ENCODE measurements at places on chromosomes 5 and 9.

DNA sequence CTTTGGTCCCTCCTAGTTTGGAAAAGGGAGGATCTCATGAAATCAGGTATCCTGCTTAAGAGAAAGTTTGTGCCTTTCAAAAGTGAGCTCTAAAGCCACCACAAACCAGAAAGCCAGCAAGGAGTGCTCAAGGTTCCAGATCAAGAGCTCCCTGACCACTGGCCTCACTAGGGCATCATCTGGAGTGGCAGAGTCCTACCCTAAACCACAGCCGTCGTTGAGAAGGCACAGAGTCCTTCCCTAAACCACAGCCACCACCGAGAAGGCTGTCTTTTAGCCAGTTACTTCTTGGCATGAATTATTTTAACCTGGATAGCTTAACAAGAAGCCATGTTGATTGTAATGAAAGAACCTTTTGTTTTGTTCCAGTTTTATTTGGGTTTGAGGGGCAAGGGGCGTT is 102.9 kb downstream of the FRMD3 start:
- no peak for DNase-seq

DNA sequence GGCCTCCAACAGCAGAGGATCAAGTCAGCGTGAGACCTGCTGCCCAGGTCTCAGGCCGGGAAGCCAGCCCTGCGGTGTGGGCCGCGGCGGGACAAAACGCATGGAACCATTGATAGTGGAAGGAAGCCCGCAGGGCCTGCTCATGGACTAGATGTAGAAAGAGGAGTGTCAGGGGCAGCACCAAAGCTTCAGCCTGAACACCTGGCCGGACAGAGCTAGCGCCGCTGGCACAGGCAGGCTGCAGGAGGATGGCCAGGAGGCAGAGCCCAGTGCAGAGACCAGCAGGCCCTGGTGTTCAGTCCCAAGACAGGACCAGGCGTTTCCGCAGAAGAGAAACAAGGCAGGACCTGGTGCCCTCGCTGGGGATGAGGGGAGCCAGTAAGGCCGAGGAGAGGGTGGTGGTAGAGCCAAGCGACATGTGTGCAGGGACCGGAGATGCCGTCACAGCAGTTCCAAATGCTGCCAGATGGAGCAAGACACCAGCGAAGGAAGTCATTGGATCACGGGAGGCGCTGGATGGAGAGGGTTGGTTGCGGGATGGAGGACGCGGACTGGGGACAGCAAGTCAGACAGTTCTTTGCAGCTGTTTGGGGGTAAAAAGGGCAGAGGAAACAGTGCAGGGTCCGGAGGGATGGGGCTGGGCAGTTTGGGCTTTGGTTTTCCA is 42.1 kb upstream of the OLFM1 start:
- no peak for DNase-seq

DNA sequence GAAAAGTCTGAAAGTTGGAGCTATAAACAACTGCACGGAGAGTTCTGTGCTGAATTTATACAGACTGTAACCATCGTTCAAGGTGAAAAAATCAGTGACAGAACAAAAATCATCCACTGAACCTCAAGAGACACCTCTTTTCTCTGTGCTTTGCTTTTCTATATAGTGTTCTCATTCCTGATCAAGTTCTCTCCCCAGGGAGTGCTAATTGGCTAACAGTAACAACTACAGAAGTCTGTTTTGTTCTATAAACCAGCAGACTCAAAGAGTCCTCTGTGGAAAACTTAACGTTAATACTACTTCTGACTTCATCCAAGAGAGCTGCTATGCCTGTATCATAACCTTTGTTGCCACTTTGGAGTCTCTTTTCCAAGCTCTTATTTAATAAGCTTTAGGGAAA is 1388.3 kb upstream of the C9orf72 start:
- no peak for DNase-seq

DNA sequence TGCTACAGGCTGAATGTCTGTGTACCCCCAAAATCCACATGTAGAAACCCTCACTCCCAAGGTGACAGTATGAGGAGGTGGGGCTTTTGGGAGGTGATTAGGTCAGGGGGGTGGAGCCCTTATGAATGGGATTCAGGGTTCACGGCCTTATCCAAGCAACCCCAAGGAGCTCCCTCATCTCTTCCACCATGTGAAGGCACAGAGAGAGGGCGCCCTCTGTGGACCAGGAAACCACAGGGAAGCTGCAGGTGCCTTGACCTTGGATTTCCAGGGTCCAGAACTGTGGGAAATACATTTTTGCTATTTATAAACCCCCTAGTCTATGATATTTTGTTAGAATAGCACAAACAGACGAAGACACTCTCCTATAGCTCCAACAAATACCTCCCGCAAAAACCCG is 53.6 kb upstream of the IRX2 start:
- no peak for DNase-seq

DNA sequence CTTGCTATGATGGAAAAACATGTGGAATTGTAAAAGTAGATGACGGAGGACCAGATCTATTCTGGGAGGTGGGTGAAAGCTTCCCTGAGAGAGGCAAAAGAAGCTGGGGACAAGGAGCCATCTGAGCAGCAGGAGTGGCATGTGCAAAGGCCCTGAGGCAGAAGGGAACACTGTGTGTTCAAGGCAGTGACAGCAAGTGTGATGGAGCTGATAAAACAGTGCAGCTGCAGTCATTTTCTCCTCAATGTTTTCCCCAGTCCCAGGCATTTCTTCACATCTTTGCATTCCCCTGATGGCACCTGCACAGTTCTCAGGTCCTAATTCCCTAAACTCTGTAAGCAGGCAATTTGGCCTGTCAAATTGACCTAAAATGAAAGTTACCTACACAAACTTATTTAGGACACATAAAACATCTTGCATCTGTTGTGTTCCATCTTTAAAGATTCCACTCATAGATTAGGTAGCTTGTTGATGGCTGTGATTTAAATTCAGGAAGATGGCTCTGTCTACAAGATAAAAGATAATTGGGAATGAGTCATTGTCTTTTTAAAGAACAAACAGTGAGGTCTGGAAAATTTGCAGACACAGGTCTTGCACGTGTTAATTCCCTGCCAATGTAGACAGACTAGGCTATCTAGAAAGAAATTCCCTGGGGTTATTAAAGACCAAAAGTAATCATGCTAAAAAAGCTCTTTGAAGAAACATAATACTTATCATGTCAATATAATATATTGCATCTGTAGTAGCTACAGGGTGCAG is 289.6 kb upstream of the SGCD start:
- DNase-seq = no peak

DNA sequence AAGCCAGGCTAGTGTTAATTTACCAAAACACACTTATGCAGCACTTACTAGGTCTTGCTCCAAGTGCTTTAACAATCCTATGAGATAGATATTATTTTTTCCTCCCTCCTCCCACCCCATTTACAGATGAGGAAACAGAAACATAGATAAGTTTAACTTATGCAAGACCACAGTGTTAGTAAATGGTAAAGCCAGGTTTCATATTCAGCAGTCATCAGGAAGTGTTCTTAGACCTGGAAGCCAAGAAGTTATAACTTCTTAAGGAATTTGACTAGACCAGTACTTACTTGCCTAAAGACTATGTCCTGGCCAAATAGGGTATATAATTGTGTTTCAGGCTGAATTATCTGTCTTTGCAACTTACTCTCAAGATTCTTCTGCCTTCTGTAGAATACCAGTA is 15.9 kb downstream of the ABHD17B start:
- DNase-seq = no peak

DNA sequence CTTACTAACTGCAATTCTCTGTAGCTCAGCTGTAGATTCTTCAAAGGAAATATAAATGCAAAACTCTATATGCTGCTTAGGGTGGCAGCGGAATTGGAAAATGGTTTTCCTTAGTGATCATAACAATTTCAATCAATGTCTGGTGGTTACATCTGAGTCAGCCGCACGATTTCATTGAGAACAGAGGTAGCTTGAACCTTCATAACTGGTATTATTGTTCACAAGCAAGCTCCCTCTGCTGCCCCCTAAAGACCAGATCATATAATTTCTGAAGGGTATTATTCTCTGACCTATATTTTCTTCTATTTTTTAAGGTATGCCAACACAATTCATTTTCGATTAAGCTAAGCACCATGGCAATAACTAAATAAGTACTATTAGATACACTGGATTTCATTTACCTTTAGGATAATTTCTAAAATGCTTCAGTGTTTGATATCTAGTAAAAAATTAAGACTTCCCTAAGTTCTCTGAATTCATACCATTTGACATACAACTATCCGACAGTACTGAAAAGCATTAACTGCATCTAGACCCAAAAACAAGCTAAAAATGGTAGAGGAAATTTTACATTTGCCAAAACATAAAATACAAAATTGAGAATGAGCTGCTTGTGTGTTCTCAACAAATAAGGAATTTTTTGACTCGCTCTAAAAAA is 181.1 kb upstream of the SPEF2 start:
- no peak for DNase-seq

DNA sequence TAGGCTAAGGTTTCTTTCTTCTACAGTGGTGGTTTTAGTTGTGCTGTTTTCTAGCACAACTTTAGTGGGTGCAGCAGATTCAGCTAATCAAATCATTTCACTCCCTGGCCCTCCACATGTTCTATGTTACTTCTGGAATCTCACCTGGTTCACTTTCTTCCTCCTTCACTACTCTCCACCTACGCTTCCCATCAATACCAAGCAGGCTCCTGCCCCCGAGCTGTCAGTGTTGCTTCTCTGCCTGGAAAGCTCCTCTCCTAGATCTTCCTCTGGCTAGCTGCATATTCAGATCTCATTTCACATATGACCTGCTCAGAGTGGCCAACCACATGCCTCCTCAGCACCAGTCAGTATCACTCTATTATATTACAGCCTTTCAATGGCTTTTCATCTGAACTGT is 19.6 kb upstream of the GABRB2 start:
- DNase-seq = no peak

GRCh38 chr5:91255396-91256141 is 127.5 kb downstream of the ARRDC3 start:
- DNase-seq = no peak

DNA sequence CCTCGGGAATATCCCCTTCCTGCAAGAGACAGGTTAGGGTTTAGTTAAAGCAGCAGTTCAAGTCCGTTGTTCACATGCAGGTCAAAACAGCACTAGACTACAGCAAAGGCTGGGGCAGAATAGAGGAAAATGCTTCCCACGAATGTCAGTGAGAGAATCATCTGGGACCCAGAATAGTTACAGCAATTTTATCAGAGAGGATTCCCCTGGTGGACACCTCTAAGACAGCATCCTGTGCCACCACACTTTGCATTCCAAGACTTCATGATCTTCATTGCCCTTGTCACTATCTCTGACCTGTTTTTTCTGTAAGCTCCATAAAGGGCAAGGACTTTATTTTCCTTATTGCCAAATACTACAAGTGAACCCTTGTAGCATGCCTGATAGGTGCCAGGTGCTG is 12.9 kb downstream of the GRXCR2 start:
- DNase-seq = no peak

DNA sequence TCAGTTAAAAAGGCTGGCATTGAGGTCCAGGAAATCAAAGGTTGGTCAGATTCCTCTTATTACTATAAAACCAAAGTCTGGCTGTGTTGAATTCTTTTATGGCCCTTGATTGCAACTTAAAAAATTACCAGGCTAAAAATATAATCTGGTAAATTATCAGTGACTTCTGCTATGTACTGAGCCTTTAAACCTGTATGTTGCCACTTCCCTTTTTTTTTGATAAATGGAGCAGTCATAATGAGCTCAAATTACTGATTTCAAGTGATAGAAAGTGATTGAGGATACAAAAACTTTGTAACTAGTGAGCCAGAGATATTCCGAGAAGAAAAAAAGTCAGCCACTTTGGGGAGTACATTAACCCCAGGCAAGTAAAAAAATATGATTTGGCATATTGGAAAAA is 100.1 kb downstream of the GIN1 start:
- no peak for DNase-seq

- no peak for DNase-seq
Measured at GRCh38 chr5:119860463-119860862, 231.1 kb downstream of the FAM170A start.

- DNase-seq = no peak
Measured at GRCh38 chr5:66974256-66974655, 222.3 kb downstream of the CD180 start.

- DNase-seq = no peak
Measured at GRCh38 chr9:90515510-90515909, 127.1 kb downstream of the DIRAS2 start.

DNA sequence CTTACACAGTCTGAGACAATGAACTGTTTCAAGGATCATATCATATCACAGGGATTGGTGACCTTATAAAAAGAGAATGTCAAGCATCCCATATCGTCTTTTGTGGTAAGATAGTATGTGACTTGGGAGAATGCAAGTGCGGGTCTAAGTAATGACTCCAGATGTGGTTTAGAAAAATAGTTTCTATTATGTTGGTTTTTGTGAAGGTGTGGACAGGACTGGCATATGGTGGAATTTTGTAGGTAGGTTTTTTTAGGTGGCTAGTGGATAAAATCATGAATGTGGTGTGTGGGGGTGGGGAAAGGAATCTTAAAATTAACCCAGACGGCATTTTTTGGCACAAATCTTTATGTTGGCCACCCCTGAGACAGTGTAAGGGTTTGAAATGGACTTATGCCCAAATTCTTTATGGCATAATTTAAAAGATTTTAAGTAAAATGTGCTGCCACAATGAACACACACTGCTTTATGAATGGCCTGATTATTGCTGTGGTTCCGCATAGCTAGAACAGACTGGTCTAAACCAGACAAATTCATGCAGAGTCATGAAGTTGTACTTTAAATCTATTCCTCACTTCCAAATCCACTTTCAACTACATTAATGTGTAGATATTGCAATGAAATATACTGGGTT is 204.8 kb upstream of the HAPLN1 start:
- no peak for DNase-seq

GRCh38 chr5:140038373-140038957 is 4.6 kb downstream of the NRG2 start:
- DNase-seq = no peak

DNA sequence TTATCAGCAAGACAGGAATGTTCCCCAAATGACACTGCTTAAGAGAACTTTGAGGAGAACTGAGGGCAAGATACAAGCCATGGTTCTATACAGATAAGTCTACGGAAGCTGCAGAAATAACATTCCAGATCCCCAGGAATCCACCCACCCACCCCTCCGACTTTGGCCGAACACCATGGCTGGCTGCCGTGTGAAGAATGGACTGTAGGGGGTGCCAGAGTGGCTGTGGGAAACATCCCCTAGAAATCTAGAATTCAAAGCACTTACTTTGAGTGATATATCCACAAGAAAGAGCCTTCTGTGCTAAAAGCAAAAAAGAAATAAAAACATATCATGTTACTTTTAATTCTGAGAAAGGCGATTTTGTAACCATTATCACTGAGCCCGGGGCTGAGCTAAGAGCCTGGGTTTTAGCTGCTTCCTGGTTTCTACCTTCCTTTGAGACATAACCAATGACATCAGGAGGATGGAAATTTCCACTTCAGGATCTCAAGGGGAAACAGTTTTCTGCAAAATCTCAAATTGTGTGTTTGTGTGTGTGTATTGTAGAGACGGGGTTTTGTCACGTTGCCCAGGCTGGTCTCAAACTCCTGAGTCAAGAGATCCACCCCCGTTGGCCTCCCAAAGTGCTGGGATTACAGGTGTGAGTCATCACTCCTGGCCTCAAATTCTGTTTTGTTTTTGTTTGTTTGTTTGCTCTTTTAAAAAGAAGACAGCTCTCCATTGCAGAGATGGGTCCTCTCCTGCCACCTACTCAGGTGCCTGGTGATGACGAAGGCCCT is 36.4 kb downstream of the GGTA1 start:
- no peak for DNase-seq

- no peak for DNase-seq
Measured at GRCh38 chr5:52893863-52894262, 95.3 kb upstream of the ITGA2 start.

GRCh38 chr9:110850401-110851135 is 182.0 kb downstream of the MUSK start:
- no peak for DNase-seq

- DNase-seq = no peak
Measured at GRCh38 chr9:35729101-35729500, 2.9 kb downstream of the TLN1 start.

Data from activated gamma-delta T cell treated with Interleukin-2 at 50 U/mL for 16 hours (primary cell).